NCI-H1105 (cell line): ENCODE measurements at places on chromosomes 2 and 18.
A peak's percentile ranks its signal among the peaks of the same experiment; 100 is the strongest.

- DNase-seq: no peak
Measured at GRCh38 chr2:54122171-54122935, 6.9 kb downstream of the ACYP2 start.

- no peak for DNase-seq
Measured at GRCh38 chr18:2840521-2840920, 6.3 kb upstream of the EMILIN2 start.

DNA sequence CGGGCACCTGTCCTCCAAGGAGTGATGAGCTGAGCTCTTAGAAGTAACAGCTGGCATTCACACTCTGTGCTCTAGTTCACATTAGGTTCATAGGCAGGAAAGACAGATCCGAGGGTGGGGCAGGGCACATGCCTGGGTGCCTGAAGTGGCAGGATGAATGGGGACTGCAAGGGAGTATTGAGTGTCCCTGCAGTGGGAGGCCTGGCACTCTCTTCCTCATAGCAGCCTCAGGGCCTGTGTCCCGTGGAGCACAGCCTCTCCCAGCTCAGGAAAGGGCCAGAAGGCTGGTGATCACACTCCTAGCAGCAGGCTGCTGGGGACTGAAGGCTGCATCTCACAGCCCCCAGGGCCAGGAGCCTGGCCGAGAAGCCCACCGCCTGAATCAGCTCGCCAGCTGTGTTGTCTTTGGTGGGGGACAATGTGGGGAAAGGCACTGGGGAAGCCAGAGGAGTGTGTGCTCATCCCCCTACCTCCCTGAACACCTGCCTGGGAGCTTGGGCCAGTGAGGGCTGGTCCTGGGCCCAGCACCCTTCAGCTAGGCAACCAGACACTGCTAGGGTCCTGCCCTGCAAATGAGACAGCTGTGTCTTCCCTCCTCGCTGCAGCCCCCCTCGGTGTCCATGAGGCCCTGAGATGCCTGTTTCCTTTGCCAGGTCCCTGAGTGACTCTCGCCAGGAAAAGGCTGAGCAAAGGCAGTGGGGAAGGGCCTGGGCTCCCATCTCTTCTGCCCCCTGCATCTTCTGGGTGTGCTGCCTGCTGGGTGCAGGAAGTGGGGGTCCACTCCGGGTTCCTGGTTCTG, 48.2 kb upstream of the HS6ST1 start:
- DNase-seq: no peak

GRCh38 chr2:1748741-1749488, 4.6 kb upstream of the PXDN start:
- no peak for DNase-seq

DNA sequence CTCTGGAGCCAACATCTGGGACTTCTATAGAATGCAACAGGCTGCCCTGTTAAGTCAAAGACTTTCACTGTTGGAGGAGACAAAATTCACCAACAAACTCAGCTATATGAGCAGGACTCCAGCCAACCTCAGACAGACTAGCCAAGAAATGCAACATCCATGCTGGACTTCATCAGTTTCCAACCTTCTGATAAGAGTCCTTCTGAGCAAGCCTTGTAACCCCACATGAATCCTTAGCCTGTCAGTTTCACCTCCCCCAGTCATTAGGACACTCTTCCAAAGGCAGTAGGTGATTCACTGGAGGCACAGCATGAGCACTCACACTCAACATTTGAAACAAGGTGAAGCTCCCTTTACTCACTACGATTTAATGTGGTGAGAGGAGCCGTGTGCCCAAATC, 5.8 kb downstream of the TBC1D8 start:
- DNase-seq: no peak

GRCh38 chr18:62128157-62128556, 58.7 kb downstream of the PIGN start:
- no peak for DNase-seq

DNA sequence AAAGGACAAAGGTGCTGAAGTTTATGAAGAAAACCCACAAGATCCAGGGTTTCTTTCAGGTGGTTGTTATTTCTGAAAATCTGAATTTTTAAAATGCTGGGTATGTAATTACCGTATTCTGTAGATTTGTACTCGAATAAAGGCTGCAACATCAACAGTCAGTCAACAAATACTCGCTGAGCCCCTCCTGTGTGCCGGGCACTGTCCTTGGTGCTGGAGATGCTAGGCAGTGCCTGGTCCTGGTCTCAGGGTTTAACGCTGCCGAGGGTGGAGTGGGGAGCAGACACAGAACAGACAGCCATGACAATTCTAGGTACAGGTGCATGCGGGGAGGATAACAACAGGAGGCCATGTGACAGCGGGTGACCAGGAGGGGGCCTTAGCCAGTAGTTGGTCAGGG, 27.2 kb upstream of the PDIA6 start:
- no peak for DNase-seq

DNA sequence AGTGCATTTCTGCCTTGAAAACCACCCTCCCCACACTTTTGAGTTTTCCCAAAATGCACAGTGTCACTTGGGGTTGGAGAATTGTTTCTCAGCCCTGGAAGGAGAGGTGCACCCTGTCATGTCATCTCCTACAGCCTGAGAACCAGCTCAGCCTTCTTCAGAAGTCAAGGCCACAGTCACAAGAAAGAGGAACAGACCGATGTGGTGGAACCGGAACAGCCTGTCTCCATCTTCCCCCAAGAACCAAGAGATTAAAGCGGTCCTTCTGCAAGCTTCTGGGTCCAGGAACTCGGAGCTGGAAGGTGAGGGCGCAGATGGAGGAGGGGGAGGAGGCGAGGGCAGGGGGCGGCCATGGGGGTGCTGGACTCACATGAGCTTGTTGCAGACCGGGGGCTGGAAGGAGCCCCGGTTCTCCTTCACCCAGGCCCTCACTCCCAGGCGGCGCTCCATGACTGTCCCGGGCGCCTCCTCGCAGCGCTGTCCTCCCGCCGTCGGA, 248 bp downstream of the HAAO start:
- no peak for DNase-seq

DNA sequence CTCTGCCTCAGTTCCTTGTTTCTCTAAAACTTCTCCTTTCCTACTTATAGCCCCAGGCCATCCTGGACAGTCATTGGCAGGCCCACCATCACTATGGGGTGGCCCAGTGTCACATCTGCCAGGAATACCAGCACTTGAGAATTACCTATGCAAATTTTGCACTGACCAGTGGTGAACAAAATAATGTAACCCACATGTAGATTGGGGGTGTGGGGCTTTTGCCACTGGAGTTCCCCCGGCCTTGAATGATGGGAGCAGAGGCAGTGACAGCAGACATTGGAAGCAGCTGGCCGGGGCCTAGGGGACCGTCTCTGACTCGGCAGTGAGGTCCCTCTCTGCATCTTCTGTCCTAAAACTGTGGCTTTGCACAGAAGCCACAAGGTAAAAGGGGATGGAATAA, 24.9 kb upstream of the DNMT3A start:
- DNase-seq: no peak

DNA sequence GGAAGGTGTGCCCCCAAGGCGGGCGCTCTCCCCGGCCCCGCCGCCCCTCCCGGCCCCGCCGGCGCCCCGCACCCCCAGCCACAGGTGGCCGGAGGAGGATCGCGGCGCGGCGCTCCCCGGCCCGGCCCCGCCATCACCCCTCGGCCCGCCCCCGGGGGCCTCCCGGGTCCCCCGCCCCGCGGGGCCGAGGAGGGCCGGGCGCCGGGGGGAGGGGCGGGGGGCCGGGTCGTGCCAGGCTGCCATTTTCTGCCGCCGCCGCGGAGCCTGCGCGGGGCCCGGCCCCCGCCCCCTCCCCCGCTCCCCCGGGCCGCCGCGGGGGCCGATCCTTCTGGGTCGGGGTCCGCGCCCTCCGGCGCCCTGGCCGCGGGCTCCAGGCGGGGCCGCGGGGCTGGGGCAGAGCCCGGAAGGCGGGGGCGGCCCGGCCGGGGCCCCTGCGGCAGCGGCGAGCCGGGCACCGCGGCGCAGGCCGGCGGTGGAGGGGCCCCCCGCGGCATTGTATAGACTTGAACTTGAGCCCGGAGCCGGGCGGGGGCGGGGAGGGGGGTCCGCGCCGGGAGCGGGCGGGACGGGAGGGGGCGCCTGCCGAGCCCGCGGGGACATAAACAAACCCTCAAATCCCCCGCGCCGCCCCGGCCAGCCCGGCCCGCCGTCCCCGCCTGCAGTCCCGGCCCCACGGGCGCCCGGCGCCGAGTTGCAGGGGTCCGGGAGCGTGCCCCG, 556 bp downstream of the DNMT3A start:
- DNase-seq: peak; percentile 5
